Esophagus muscularis mucosa (tissue), 4 donors: ENCODE measurements at places on chromosomes 13 and 19.

DNA sequence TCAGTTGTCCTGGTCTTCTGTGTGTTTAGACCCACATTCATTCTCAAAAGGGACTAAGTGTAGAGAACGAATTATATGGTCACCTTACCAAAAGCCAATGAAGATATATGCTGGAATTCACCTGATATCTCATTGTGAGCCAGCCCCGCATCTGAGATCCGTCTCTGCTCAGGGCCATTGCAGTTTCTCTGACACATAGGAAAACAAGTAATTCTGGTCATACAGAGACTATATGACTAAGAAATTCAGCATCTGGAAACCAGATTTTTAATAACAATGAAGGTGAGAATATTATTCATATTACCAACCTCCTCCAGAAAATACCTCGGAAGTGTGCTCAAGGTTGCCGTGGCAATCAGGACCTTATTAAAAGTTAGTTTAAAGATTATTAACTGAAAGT lies 278.6 kb upstream of the EDNRB start:
- H3K36me3 ChIP-seq = no peaks in the 10 kb centered on the region
- no peak overlapping the region for H3K27ac ChIP-seq
- DNase-seq = no peak
- no peaks in the 10 kb centered on the region for H3K27me3 ChIP-seq
- H3K4me1 ChIP-seq = no peaks in the 10 kb centered on the region
- H3K4me3 ChIP-seq = no peak overlapping the region

DNA sequence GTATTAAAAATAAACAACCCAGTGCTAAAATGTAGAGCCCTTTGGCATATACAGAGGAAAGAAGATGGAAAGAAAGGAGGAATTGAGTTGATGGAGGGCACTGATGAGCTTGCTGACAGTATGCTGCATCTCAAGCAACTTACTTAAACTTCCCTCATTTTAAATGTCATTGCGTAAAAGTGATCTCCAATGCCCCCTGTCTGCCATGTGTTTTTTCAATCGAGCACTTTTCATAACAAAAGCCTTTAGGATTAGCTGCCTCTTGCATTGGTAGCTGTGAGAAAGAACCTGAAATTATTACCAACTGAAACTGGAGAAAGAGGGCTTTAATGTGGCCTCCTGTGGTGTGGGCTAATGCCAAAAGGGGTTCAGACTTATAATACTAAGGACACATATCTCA lies 541.6 kb downstream of the SUCLA2 start:
- no peaks in the 10 kb centered on the region for H3K4me1 ChIP-seq
- H3K36me3 ChIP-seq = no peaks in the 10 kb centered on the region
- no peak overlapping the region for H3K27ac ChIP-seq
- H3K4me3 ChIP-seq = no peak overlapping the region

DNA sequence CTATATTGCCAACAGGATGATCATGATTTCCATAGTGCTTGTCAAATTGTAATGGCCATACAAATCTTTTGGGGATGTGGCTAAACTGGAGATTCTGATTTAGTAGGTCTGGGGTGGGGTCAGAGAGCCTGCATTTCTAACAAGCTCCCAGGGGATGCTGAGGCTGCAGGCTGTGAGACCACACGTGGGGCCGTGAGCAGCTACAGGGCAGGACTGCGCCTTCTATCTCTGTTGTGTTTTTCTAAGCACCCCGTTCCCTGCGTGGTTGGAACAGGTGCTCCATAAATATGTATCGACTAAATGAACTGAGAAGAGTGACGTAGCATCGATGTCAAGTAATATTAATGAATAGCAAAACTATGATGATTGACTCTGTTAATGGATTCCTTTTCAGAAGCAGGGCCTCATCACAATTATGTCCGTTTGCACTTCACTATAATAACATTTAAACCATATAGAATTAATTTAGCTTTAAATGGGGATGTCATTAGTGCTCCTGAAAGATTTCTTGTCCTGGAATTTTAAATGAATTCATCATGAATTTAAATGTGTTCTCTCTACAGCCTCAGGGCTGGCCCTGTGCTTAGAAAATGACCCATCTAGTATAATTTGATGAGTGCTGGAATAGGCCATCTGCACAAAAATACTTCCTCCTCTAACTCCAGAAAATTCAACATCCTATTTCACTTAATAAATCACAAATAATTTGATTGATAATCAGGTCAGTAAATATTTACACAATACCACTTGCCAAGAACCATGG lies 51.7 kb upstream of the SIAH3 start:
- H3K4me3 ChIP-seq = no peak overlapping the region
- H3K27me3 ChIP-seq = no peaks in the 10 kb centered on the region

GRCh38 chr19:1654178-1654792 lies 1.9 kb upstream of the TCF3 start:
- no peak overlapping the region for H3K27ac ChIP-seq
- no peaks in the 10 kb centered on the region for H3K27me3 ChIP-seq
- H3K4me1 ChIP-seq = peaks cover 10% of the 10 kb centered on the region
- H3K36me3 ChIP-seq = no peaks in the 10 kb centered on the region
- no peak overlapping the region for H3K4me3 ChIP-seq
